ENCODE measurements at places on chromosomes 3 and 15.

DNA sequence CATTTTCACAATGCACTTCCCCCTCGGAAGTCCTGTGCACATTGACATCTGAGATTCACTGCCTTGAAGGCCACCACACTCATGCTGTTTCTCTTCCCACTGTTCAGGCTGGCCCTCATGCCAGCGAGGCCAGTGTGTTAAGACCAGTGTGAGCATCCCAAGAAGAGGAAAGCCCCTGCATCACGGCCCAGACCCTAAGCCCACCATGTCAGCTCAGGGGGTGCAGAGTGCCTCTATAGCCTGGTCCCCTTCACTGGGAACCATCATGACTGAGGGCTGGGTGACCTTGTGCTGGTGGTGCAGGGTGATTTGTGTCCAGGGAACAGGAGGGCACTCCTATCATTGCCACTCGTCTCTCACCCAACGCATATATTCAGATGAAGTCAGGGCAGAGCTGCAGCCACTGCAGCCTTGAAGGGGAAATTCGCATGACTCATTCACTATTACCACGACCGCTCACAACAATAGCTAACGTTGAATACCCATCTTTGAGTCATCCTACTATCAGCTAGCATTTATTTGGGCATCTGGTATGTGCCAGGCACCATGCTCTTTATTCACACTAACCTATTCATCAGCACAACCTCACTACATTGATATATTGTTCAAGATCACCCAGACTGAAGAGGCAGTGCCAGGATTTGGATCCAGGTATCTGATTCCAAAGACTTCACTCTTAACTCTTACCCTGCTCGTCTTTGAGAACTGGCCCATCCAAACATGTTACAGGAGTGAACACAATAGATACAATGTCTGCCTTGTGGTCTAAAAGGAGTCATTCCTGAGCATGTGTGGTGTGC is 58.8 kb upstream of the SLC6A11 start:
- no peak for DNase-seq

GRCh38 chr3:133691273-133692107 is 29.7 kb upstream of the TOPBP1 start:
- DNase-seq: no peak

- DNase-seq: no peak
Measured at GRCh38 chr3:71103430-71103921, 480.1 kb downstream of the FOXP1 start.

GRCh38 chr3:134707908-134708597 is 57.2 kb upstream of the KY start:
- DNase-seq: no peak

DNA sequence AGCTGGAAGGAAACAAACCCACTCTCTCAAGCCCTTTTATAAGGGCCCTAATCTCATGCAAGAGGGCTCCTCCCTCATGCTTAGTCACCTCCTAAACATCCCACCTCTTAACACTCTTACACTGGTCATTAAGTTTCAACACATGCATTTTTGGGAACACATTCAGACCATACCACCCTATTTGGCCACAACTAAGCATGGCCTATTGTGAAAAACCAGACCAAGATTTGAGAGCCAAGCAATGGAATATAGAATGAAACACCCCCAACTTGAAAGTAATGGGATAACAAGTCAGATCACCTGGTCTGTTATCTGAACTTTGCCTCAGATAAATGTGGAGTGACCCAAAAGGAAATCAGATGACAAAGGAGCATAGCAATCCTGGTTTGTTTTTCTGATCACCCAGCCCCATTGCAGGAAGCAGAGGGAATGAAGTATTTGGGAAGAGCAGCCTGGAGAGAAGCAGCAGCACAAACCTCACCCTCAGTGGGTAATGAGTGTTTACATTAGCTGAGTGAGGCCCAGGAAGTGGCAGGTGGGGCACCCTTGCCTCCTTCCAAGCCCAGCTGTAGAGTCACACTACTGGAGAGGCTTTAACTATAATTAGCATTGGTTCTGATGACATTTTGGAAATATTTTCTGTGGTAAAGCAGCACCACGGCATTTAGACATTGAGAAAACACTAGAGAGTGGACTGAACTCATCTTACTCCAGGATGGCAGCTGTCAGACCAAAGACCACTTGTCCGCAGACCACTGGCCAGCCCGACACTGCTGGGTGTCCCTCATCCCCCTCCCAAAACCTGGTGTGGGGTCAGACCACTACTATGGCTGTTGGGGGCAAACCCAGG is 48.8 kb upstream of the PRTG start:
- no peak for DNase-seq

DNA sequence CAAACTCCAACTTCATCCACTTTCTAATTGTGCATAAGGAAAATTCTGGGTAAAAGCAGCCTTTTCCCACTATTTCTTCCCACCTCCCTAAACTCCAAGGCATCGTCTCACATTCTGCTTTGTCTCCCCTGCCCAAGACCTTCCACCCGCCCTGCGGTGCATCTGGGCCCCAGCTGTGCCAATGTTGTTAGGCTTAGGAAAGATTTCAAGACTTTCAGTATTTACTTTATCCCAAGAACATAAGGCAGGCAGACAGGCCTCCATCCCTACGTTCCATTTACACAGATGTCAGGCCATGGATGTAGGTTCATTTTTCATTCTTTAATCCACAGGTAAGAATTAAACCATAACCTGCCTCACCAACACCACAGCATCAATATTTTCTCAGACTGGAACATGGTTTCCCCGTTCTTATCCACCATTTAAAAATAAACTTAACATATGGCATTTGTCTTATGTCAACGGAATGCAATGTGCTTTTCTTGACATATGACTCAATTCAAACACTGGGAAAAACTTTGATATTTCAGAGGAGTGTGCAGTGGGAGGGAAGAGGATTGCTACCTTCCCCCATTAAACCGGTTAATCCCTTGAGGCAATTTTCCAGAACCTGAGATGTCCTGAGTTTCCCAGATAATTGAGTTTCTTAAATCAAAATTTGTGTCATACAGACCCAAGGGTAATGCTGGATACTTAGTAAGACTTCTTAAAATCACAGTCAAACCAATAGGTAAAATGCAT is 238.0 kb upstream of the LRIG1 start:
- no peak for DNase-seq

GRCh38 chr3:98185180-98185579 is 18.7 kb downstream of the OR5H15 start:
- DNase-seq: no peak

- DNase-seq: no peak
Measured at GRCh38 chr3:72538070-72538745, 310.0 kb downstream of the SHQ1 start.

DNA sequence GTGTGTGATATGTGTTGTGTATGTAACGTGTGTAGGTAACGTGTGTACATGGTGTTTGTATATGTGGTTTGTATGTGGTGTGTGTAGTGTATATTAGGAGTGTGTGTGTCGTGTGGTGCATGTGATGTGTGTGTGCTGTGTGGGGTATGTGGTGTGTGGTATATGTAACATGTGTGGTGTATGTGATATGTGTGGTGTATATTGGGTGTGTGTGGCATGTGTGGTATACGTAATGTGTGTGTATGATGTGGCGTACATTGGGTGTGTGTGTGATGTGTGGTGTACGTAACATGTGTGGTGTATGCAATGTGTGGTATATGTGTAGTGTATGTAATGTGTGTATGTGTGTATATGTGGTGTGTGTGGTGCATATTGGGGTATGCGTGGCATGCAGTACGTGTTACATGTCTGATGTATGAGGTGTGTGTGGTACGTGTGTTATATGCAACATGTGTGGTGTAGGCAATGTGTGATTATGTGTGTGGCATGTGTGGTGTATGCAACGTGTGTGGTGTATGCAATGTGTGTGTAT is 41.2 kb downstream of the ARRDC4 start:
- no peak for DNase-seq

DNA sequence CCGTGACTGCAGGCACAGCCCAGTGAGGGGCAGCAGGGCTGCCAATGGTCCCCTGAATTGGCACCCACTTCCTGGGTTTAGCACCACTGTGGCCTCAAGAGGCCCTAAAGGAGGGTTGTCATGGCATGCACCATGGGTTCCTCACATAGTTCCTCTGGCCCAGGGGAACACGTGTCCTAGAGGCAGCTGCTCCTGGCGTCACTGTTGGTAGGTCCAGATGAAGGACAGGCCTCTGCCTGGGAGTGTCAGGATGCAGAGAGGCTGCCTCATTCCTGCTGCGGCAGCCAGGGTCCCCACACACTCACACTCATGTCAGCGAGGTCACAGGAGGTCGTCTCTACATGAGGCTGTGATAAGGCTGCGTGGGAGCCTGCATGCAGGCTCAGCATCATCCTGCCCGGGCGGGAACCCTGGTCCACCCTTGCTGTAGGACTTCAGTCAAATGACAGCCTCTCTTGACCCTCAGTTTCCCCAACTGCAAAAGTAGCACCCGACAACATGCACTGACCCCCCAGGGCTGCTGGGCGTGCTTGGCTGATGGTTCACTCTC is 26.1 kb upstream of the SFMBT1 start:
- DNase-seq: no peak

DNA sequence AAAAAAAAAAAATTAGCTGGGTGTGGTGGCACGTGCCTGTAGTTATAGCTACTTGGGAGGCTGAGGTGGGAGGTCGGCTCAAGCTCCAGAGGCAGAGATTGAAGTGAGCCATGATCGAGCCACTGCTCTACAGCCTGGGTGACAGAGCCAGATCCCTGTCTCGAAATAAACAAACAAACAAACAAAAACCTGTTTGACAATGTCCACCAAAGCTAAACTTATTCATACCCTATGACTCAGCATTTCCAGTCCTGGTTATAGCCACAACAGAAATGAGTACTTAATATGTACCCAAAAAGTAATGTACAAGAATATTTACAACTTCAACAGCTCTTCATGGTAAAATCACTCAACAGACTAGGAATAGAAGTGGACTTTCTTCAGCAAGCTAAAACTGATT is 31.1 kb downstream of the SERP1 start:
- no peak for DNase-seq
